ENCODE measurements at places on chromosomes 16 and 17. TPM values are rescaled to one million over a fixed set of nuclear protein-coding genes. Genes with fewer than 3 reads are reported as not detected.

Gene UNC119
- 59.9 TPM for polyA plus RNA-seq

- DNase-seq, result no peak
Measured at GRCh38 chr16:84678541-84678940, 21.3 kb upstream of the USP10 start.

Gene CANT1
- polyA plus RNA-seq, result 55.8 TPM

Gene VAT1L
- polyA plus RNA-seq, result 6.1 TPM

DNA sequence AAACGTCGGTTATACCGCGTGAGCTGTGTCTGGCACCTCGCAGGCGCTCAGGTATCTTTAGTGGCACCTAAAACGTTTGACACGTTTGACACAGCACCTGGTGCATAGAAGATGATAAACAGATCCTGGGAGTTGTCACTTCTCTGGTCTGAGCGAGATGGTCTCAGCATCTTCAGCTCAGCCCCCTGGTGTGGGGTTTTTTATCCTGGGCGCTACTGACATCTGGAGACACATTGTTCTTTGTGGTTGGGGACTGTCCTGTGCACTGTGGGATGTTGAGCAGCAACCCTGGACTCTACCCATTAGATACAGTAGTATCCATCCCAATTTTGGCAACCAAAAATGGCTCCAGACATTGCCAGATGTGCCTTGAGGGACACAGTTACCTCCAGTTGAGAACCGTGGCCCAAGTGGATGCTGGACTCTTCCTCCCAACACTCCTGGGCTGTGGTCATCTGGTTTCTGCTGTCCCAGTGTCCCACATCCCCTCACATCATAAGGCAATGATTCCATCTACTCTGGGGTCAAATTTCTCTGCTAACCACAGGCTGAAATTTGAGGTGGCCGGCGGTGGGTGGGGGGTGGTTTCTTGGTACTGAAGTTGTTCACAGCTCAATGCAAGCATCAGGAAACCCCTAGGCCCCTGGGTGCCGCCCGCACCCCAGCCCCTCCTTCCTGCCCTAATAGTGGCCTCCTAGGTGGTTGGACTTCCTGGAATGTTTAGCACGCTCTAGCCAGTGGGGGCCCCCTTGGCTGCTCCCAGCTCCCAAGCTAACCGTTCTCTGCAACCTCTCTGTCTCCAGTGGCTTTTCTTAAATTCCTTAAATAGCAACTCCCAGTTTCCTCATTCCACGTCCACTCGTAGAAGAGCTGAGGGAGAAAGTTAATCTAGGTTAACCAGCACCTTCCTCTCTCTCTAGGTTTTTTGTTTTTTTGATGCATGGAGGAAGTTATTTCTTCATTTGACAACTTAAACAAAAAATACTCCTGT, 124.8 kb downstream of the ABCC1 start:
- DNase-seq, result peak; percentile 54

Gene C16orf86
- 3.4 TPM for polyA plus RNA-seq
